Activated CD8-positive, alpha-beta memory T cell treated with anti-CD3 and anti-CD28 coated beads for 24 hours (primary cell): ENCODE measurements at places on chromosomes 5 and 9.

DNA sequence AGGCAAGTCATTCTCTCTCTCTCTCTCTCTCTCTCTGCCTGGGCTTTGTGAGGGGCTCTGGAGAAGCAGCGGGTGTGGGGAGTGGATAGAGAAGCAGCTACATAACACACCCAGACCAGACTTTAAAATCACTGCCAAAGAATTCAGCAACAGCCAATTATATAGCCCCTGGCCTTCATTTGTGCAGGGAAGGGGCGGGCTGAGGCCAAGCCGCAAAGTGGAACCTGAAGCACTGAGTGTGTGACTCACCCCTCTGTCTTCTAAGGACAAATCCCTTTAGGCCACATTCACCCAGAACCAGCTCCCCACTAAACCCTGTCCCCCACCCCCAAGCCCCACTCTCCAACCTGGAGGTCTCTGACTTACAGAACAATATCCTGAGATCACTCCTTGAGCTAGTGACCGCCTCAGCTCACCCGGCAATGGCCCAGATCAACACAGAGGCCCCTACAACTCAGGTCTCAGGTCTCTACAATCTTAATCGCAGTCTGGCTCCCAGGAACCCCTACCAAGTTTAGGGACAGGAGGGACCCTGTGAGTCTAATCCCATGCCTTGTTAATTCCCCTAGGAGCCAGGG lies 6.0 kb downstream of the B4GALT1 start:
- DNase-seq, result no peak

GRCh38 chr9:74071502-74071901 lies 425.6 kb upstream of the RORB start:
- no peak for DNase-seq

DNA sequence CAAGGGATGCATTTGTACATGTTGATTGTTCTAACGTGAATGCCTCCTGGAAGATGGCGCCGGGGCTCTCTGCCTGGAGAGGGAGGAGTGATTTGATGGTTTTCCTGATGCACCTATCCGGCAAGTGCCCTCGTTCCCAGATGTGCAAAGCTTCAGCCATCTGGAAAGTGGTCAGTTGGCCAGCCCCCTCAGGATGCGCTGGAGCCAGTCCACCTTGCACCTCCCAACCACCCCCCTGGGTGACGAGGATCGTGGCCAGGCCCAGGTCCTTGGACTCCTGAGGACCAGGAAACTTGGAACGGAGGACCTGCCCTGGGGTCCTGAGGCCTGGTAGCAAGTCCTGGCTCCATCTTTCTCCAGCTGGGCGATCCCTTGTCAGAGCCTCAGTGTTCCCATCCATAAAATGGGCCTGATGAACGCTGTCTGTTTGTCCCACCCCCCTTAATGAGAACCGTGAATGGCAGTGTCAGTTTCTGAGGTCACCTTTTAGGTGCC lies 23.6 kb upstream of the RNU6ATAC start:
- DNase-seq, result no peak

- no peak for DNase-seq
These were observed 795 bp upstream of the ASS1 start for GRCh38 chr9:130443840-130444492.

DNA sequence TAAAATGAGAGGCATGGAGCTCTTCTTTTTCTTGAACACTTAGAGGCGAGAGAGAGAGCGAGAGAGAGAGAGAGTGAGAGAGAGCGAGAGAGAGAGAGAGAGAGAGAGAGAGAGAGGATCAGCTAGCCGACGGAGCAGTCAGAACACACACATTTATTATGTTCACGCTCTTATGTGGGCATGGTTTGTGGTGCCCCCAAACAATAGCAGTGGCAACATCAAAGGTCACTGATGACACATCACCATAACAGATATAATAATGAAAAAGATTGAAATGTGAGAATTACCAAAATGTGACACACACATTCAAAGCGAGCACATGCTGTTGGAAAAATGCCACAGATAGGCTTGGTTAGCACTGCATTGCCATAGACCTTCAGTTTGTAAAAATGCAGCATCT lies 116.1 kb downstream of the KDM4C start:
- DNase-seq, result no peak

DNA sequence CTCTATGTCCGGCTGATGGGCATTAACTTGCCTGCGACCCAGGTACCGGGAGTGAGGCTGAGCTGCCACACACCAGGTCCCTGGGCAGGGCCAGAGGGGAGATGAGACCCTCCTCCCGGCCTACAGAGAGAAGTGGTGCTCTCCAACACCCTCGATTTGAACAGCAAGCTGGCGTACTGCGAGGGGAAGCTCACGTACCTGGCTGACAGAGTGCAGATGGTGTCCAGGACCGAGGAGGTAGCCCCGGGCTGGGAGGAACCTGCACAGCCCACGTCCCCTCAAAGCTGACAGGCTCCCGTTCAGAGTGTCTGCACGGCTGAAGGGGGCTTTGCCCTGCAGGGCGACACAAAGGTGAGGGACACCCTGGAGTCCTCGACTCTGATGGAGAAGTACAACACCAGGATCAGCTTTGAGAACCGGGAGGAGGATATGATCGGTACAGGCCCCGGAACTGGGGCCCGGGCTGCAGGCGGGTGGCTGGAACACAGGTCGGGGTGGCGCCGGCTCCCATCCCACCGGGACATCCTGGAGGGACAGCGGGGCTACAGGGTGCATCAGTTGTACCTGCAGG lies 1.0 kb upstream of the RABL6 start:
- no peak for DNase-seq
